NCI-H226 (cell line): ENCODE measurements at places on chromosomes 5 and 9.

GRCh38 chr9:1052365-1053281 lies 2.5 kb downstream of the DMRT2 start:
- DNase-seq, result no peak

GRCh38 chr9:126424511-126424910 lies 97.9 kb downstream of the MVB12B start:
- DNase-seq, result no peak

- DNase-seq, result no peak
Measured at GRCh38 chr9:91346644-91347043, 15.1 kb downstream of the AUH start.

DNA sequence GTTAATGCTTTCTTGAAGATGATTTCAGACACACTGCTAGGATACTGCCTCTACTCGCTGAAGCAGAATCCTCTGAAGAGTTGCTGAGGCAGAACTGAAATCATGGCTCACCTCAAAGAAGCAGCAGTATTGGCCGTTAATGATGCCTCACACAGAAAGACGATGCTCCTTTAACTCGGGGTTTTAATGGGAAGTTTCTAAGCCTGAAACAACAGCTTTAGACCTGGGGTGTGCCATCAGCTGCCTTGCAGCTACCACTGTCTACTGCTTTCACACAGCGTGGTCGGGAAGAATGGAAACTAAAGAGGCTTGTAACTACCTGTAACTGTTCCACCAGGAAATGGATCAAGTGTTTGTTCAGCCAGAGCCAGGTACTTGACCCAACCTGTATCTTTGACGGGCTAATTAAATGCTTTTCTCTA lies at the start of gene CTXN3:
TSS of gene CTXN3 (plus strand) at position 65 of the 422 bp plus-strand sequence. CDS start 8,440 bp downstream, outside the sequence.
- no peak for DNase-seq

DNA sequence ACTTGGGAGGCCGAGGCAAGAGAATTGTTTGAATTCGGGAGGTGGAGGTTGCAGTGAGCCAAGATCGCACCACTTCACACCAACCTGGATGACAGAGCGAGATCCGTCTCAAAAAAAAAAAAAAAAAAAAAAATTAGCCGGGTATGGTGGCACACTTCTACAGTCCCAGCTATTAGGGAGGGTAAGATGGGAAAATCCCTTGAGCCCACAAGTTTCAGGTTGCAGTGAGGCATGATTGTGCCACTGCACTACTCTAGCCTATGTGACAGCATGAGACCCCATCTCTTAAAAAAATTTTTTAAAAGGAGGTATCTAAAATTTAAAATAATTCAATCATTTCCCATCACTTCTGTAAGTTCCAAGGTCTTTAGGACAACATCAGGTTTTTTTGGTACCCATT lies 26.0 kb downstream of the PSIP1 start:
- no peak for DNase-seq
